ENCODE measurements at places on chromosomes 6 and 20.

DNA sequence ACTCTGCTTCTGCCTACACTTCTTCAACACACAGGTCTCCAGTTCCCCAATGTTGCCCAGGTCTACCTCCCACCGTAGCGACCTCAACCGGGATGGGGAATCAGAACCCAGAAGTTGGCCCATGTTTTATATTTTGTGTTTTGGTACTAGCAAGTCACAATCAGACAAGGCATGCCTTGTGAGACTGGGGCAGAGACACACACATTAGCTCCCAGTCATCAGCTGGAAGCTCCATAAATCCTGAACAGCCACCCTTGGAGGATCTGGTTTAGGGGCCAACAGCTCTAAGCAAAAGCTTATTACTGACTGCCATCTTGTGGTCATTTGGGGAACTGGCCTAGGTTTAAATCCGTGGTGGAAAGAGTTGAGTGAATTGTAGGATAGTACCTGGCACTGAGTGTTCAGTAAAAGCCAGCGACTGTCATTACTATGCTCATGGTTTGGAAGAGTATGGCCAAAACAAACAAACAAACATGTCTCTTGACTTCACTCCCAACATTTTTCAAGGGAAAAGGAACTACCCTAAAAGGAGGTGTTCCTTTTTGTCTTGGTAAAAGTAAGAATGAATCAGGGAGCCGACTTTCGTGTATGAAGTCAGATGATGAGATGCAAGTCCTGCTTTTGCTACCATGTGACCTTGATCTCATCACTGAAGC is 40.5 kb downstream of the PIM1 start:
- DNase-seq = peak; percentile 28

DNA sequence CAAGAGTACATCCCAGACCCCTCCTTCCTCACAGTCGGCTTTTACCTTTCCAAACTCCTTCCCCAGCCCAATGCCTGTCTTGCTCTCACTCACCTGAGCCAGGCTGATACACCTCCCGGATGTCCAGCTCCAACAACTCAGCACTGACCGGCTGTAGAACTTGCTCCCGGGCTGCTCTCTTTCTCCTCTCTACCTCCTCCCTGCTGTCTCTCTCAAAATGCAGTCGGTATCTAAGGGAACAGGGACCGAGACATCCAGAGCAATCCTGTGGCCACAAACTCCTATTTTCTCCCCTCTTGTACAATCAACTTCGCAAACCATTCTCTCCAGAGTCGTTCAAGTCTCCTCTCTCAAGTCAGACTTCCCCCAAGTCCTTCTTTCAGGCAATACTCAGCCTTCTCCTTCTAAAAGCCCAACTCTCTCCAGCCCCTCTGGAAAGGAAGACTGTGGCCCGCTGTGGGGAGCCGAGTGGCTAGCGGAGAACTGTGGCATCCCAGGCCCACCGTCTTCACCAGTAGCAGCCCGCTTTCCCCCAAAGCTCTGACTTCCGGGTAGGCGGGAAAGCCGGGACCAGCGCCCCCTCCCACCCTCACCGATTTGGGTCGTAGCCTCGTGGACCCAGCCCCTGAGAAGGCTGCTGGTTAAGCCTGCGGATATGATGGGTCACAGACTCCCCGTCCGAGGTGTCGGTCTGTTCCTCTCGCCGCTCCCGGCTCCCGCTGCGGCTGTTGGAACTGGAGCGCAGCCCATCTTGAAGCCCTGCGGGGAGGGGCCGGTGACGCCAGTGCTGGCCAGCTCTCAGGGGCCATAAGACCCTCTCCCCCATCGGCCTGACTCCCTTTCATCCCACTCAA is 1.1 kb downstream of the GNL1 start:
- DNase-seq = no peak

DNA sequence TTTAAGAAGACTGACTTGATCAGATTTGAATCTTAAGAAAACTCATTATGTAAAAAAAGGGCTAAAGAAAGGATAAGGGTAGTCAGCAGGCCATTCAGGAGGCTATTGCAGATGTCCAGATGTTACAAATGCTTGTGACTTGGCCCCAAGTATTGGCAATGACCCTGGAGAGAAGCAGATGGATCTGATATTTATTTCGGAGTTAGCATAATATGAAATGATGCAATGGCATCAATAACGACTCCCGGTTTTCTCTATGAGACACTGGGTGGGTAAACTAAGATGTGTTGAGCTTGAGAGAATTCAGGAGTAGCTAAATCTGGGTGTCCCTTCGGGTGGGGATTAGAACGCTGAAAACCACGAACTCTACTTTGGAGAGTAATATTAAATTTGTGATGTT is 149.7 kb downstream of the LAMA2 start:
- DNase-seq = no peak

- DNase-seq = no peak
Measured at GRCh38 chr6:155444952-155445903, 10.4 kb downstream of the NOX3 start.

DNA sequence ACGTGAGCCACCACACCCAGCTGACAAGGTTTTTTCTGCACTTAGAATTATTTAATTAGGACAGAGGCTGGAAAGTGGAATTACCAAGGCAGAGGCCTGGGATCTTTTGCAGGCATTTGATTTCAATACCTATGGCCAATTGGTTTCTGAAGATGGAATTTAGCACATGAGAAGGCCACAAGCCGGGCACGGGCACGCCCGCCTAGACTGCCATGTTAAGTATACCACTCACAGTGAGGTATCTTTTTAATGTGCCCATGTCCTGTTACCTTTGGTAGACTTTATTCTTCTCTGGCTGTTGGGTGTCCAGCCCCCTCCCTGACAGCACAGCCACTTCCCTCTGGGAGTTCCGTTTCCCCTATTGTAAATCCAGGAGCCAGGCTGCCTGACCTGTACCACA is 18.0 kb upstream of the TAF8 start:
- DNase-seq = no peak

GRCh38 chr20:61706259-61706961 is 359.3 kb downstream of the TAF4 start:
- DNase-seq = no peak

Data from stimulated activated CD8-positive, alpha-beta memory T cell treated with anti-CD3 and anti-CD28 coated beads, Interleukin-15, amount 100 ng/mL, for 24 hours (primary cell).